Activated CD8-positive, alpha-beta T cell treated with anti-CD3 and anti-CD28 coated beads for 36 hours (primary cell): ENCODE measurements at places on chromosomes 5 and 9. TPM values are rescaled to one million over a fixed set of nuclear protein-coding genes. Genes with fewer than 3 reads are reported as not detected.

GRCh38 chr5:160621526-160621925 is 199.9 kb downstream of the PTTG1 start:
- DNase-seq, result no peak

GRCh38 chr5:116038817-116039216 is 6.5 kb downstream of the ARL14EPL start:
- peak; percentile 72 for DNase-seq

- no peak for DNase-seq
Measured at GRCh38 chr9:79107911-79108676, 463.7 kb upstream of the TLE4 start.

The NME5 gene
- not detected for total RNA-seq

The LMX1B gene
- total RNA-seq, result not detected

The SPINK9 gene
- not detected for total RNA-seq

The TAF1L gene
- not detected for total RNA-seq

DNA sequence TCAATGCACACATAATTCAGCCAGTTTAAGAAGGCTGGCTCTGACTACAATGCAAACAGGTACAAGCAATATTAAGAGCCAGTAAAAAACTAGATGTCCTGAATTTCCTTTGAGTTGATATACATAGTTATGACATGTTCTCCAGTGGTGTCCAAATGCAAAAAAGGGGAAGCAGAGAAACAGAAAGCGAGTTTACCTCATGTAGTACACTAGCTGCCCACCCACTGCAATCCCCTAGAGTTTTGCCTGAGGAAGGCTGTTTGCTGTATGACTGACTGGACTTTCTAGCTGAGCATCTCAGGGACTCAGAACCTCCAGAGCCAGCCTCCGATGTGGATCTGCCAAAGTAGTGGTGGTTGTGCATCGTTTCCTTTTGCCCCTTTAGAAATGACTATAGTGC is 44.8 kb upstream of the SLC1A3 start:
- no peak for DNase-seq

The TAS2R1 gene
- total RNA-seq, result not detected

DNA sequence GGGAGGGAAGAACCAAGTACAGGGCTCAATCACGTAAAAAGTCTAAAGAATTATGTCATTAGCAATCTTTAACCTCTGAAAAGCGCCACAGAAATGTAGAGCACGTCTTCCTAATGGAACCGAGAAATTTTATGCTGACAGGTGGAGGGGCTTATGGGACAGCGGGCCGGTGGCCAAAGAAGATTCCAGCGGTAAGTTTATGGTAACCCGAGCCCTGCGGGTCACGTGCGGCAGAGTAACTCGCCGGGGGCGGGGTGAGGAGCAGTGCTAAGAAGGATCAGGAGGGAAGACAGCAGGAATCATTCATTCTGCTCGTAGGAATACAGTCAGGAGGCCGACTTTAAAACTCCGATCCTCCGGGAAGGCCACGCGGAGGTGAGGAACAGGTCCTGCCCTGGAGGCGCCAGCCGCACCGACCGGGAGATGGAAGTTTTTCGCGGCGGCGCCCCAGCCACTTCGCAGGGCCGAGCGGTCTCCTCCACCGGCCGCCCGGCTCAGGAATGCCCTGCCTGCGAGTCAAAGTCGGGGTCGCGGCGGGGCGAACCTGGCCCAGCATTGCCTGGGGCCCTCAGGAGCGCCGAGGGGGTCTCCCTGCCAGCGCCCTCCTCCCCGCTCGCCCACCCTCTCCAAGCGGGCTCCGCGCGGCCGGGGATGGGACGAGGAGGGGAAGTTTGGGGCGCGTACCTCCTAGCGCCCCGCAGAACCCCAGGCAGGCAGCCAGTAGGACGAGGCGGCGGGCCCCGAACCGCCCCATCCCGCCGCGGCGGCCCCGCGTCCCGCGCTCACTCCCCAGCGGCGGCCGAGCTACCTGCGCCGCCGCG is 101.8 kb downstream of the ESM1 start:
- no peak for DNase-seq

GRCh38 chr5:64788156-64788555 is 19.4 kb downstream of the CWC27 start:
- DNase-seq, result no peak

The ZNF782 gene
- 5.0 TPM for total RNA-seq

GRCh38 chr5:3678801-3679200 is 83.2 kb downstream of the IRX1 start:
- no peak for DNase-seq

GRCh38 chr9:124742940-124743339 is 28.2 kb downstream of the NR6A1 start:
- DNase-seq, result no peak

GRCh38 chr5:181223058-181223728 is at the start of gene TRIM41:
TSS of gene TRIM41 (plus strand) at chr5:181223281. CDS start at chr5:181224000, 719 bp downstream.
- peak; percentile 99 for DNase-seq

GRCh38 chr5:136000932-136001331 is 27.9 kb upstream of the TGFBI start:
- no peak for DNase-seq

The ABCA1 gene
- 0.38 TPM for total RNA-seq

DNA sequence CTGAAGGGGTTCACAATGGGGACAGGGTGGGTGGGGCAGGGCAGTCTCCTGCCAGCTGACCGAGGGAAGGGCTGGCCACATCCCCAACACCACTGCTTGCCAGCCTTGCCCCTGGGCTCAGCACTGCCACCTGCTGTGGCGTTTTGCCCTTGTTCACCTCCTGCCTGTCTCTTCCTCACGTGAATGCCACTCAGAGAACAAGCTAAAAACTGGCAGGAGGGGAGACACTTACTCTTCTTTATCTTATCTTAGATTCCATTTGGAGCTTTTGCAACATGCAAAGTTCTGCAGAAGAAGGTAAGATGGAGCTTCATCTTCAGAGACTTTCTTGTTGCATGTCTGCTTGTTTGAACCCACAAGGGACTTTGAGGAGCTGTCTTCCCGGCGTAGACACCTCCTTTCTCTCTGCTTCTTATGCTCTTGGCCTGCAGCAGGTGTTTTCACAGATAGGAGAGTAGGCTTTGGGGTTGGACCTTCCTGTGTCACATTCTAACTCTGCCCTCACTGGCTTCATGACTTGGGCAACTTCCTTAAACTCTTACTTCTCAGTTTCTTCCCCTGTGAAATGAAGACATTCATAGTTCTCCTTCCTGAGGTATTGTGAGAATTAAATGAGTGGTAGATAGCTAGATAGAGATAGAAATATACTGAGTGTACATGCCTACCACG is 4.1 kb downstream of the LRSAM1 start:
- peak; percentile 51 for DNase-seq

The LTC4S gene
- not detected for total RNA-seq
